Ammon's horn (tissue), 1 donor: ENCODE measurements at places on chromosomes 5 and 9.

DNA sequence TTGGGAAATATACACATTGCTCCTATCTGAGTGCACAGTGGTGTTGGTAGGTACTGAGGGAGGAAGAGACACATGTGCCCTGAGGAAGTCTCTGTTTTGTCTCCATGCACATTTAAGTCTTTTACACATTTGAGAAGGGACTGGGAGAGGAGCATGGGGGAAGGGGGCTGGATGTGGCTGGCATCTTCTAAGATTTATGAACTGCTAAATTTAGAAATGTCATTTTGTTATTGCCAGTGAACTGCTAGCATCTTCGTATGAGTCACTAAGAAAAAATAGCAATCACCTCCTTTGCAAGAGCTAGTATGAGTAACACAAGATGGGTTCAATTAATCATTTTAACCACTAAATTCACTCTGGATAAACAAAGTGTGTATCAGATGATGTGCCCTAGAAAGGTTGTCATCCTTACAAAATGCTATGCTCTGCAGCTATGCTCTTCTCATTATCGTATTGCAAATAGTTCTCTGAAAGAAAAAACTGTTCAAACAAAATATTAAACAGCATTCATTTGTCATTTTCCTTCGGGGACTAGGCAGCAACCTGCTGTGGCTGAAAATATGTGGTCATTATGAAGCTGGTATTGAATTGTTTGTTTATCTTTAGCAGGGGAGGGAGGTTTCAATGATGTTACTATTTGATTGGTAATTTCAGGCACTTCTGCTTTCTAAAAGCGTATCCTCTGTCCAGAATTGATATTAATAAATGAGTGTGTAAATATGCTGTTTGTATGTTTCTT lies 236.5 kb downstream of the DMRTA1 start:
- no peak for DNase-seq

DNA sequence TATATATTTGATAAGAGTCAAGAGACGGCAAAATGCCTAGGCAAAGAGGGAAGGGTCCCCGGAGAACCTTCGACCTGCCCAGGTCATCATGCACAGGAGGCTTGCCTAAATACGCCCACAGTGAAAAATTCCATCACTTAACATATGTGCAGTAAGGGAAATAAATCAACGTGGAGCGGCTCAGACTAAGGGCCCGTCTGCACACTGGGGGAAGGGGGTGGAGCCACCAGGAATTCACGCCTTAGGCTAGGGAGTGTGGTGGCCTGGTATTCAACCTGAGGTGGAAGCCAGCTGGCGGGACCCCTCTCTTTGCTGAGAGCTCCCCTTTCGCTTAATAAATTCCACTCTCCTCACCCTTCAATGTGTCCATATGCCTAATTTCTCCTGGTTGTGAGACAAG lies 8.3 kb downstream of the PTBP3 start:
- no peak for DNase-seq

DNA sequence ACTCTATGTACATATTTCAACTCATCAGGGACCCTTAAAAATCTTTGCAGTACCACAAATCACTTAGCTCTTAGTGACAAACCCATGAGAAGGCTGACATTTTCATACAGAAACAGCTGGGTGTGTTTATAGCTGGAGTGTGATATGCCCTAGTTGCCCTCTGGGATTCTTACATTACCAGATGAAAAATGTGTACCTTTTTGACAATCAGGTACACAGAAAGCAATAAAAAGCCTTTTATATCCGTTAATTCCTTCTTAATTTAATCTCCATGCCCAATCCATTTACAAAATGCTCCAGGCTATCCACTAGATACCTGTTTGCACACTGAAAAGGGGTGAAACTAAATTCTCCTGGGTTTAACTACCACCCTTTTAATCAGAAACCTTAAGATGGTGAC lies 222.9 kb downstream of the KIAA0825 start:
- no peak for DNase-seq

- DNase-seq = no peak
Observed at GRCh38 chr5:163190784-163191183, 246.6 kb upstream of the CCNG1 start.

DNA sequence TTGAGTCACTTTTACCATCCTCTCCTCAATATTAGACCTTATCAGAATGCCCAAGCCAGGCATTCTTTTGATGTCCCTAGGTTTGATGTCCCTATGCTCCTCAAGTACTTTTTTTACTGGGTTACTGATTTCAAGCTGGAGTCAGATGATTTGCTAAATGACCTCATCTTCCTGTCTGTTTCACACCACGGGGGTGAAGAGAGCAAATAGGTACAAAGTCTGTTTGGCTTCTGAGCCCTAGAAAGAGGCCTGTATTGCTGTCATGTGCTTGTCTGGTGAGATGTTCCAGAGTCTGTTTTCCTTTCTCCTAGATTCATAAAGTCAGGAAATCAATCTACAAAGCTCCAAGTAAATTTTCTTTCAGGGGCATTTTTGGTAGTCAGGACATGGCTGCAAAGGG lies 12.7 kb upstream of the DAB2 start:
- DNase-seq = no peak

- no peak for DNase-seq
Observed at GRCh38 chr5:171612749-171613148, 172.9 kb upstream of the SMIM23 start.

- no peak for DNase-seq
Observed at GRCh38 chr5:72185496-72186329, 78.4 kb downstream of the MAP1B start.
